ENCODE measurements at places on chromosomes 16 and 17.

DNA sequence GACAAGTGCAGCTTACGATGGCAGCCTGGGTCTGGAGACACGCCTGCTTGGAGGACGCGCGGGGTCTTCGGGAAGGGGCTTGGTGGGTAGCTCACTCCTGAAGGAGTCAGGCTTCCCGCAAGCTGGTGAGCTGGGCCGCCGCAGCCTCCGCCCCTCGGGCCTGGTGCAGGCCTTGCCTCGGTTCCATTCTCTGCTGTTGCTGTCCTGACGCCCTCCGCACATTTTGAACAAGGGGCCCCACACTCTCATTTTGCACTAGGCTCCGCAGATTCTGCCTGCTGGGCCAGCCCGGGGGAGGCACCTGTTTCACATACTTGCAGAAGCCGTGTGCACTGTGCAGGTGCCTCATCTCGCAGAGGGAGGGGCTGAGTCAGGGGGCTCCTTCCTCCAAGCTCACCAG, 31.9 kb upstream of the CBX4 start:
- DNase-seq, result no peak

GRCh38 chr16:12629271-12629670, 174.4 kb downstream of the CPPED1 start:
- DNase-seq, result no peak

DNA sequence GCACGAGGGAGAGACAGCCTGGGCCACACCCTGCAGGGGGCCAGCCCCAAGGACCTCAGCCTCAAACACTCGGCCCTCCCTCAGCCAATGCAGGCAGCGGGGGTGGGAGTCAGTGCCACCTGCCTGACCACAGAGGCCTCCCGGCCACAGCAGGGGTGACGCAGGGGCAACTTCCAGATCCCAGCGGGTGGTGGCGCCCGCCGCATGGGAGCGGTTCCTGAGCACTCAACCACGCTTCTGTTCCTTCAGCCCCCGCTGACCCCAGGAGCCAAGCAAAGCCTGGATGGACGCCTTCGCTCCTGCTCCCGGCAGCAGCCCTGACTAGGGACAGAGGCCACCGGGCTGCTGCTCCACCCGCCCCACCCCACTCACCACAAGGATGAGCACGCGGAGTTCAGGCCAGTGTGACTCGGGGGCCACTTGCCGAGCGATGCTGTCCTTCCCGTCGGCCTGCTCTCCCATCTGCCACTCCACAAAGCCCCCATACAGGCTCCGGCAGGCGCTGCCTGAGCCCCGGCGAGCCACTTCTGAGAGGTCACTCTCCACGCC, 5.0 kb upstream of the CYBA start:
- DNase-seq, result no peak

DNA sequence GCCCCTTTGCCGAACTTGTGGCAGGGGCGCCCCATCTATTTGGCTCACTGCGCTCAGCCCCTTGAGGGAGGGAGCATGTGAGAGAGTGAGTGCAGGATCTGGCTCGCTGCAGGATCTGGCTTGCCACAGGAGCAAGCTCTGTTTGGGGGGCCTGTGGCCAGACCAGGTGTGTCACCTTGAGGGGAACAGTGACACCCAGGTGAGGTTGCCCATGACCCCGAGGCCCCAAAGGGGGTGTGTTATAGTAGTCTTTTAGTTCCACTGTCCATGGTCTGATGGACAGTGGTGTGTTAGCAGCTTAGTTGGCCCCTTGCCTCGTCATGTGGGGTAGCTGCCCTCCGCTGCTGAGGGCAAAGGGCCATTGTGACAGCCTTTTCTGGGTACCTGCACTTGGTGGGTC, 41.6 kb downstream of the CCDC42 start:
- no peak for DNase-seq

DNA sequence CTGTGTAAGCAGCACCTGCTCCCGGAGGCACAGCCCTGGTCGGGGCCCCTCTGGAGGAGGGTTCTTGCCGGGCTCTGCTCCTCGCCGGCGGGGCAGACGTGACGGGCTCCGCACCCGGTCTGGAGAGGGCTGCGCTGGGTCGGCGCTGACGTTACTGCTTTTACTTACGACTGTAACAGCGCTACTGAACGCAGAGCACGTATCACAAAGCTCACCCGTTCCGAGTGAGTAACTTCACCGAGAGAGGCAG, 1.3 kb upstream of the RAB40C start:
- DNase-seq, result peak; percentile 32

DNA sequence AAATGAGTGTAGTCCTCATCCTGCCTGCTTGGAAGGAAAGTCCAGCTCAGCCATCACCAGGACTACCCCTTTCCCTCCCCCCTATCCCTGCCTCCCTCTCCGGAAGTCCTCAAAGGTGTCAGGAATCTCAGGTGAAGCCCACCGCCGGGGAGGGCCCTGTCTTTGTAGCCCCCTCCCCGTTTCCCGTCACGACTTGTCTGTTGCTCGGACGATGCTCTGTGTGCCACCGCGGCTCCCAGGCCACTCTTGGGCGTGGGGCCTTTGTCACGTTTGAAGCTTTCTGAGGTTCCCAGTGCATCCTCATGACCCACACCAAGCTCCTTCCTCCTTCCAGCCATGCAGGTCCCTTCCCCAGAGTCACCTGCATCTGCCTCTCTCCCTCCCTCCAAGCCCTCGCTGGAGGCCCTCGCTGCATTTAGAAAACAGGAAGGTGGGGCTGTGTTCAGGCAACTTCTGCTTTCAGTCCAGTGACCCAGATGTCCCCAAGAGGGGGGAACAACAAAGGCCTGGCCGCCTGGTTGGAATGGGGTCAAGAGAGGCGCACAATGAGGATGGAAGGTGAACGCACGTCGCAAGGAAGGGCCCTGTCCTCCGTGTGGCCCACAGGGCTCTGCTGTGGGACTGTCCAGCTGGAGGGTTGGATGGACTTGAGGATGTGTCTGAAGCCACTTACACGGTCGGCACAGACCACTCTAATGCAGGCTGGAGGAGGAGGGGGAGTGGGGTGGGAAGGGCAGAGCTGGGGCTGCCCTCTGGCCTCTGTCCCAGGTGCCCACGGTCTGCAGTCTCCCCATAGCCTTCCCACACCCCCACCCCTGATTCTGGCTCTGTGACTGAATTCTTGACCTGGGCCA, 59.9 kb downstream of the OR1D5 start:
- no peak for DNase-seq

DNA sequence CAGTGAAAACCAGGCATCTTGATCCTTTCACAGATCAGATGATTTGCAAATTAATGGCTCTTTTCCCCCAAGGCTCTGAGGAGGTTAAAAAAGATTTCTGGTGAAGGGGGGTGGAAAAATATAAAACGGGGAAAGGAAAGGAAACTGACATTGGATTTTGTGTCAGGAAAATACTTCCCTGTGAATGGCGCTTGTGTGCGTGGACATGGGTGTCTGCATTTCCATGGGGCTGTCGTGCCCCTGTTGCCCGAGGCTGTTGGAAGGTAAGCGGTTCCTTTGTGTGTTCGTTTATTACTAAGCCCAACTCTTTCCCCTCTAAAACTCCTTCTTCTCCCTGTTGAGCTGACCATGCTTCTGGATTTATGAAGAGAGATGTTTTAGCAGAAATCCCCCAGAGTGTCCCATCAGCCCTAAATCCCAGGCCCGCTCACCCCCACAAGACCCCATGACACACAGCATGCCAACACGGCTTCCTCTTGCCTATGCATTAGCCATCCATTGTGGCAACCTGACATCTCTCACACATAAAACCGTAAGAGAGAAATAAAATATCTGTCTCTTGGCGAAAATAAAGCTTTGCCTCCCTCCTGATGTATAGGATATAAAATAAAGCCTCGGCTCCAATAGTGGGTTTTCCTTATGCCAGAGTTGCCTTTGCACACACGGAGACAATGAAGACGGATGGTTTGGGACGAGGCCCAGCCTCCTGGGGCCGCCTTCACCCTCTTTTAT, 7.3 kb upstream of the LHX1 start:
- no peak for DNase-seq

DNA sequence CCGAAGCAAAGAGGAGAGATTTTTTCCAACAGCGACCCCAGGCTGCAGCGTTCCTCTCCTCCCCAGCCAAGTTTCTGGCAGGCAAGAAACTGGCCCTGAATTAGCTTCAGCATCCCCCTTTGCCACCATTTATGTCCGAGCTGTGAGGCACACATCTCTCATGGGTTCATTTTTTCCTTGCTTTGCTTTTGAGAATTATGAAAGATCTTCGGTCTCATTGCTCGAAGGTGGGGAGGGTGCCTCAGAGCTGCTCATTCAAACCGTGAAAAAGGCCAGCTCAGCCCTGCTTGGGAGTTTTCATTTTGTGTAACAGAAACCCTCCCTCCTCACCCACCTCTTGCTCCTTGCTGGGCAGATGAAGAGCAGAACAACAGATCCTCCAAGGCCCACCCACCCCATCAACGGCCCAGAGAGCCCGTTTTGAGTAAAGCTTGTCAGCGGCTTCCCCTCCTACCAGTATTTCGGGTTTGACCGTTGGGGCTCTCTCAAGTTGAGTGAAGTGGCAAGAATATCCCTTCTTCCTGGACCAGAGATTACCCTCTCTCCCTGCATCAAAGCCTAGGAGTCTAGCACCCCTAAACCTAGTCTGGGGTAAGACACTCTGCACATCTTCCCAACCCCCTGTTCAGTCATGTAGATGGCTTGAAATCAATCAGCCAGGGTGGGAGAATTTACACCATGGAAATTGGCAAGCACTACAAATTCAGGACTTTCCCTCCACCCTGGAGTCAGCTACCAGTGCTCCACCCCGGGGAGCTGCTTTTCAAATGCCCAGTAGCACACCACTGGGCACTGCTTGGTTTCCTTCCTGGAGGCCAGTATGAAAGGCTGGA, 1.8 kb downstream of the CCR7 start:
- DNase-seq, result no peak

- DNase-seq, result no peak
Observed at GRCh38 chr17:52136166-52136565, 22.3 kb downstream of the CA10 start.

DNA sequence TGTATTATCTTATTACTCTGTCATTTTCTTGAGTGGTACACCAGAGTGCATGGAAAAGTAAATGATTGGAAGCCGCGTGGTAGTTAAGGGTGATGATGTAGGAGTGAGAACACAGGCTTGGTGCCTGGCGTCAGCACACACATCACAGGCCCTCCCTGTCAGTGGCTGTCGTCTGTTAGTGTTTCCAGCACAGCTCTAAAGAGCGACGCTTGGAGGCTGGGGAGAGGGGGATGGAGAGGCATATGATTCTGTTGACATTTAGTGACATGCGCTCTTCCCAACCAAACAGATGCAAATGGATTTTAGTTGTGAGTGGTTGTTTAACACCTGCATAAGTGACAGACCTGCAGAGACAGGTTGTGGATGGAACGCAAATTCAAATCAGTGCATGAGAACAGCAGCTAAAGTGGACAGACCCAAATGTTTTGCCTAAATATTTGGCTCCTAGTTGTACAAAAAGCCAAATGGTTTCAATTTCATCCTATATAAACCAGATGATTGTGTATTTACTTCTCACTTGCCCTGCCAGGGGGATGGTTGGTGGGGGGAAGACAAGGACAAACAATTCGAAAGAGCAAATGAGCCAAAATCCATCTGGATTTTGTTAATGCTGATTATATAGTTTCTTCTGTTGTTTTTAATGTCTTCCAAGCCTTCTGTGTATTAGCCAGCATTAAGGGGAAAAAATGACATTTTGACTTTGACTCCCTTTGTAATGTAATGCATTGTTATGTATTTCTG, 222.3 kb downstream of the WWOX start:
- peak; percentile 61 for DNase-seq

DNA sequence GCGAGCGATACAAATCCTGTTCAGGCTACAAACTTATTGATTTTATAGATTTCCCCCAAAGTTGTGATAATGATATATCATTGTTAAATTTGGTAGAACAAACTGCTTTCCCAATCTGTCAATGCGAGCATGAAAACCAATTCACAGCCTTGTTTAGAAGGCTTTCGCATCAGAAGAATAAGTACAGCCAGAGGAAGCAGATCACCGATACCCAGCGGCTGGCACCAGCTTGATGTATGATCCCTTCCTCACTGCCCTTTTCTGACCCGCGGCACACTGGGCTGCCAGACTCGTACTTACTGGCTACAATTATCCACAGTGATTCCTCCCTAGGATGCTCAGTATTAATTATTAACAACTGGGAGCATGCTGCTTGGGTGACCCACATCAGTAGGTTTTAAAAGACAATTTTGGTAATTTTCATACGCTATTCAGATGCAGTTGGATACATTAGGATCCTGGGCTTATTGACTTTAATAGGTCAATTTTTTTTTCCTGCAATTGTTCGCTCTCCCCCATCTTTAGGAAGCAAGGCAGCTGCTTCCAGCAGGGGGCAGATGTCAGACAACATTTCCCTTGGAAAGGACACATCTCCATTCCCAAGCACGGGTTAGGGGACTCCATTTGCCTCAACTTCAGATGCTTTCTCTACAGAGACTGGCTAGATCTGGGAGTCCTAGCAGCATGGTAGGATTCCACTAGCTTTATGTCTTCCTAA, 582.7 kb upstream of the PSMD7 start:
- DNase-seq, result no peak

DNA sequence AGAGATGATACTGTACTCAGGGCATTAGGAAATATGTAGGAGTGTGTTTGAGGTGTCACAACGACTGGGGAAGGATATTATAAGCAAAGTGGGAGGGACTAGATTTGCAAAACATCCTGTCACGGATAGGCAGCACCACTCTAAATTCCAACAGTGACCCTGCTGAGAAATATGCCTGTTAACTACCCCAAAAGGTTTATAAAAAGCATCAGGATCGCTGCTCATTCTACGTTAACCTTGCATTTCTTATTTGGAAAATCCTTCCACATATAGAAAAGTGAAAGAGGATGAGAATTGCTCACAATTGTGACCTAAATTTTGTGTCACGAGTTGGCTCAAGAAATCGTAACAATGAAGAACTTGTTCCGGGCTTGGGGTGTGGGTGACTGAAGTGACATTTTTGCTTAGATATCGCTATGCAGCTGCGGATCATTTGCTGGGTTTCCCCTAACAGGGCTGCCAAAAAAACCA, 51.6 kb downstream of the N4BP1 start:
- no peak for DNase-seq

DNA sequence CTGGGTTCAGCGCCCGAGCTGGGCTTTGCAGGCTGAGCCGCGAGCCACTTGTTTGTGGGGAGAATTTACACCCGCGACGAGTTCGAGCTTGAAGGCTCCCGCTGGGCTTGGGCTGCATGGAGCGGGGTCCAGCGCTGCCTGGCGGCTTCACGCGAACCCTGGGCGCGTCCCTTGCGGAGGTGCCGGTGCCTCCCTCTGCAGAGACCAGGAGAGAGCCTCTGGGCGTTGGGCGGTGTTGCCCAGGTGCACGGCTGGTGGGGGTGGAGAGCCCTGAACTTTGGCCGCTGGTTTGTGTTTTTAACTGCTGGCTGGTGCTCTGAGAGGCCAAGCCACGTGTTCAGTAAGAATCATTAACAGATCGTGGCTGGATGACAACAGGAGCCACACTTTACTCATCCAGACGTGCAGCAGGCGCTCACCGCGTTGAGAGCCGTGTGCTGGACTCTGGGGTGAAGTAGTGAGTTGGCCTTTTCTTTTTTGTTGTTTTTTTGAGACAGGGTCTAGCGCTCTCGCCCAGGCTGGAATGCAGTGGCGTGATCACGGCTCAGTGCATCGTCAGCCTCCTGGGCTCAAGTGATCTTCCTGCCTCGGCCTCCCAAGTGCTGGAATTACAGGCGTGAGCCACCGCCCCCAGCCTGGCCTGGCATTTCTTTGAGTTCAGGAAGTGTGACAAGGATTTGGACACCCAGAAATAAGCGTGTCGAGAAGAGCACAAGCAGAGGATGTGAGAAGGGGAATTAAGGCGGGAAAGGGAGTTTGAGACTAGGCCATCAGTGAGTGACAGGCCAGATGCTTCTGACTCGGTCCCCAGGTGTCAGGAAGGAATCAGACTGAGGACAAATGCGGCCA, 827 bp downstream of the CDK10 start:
- peak; percentile 57 for DNase-seq

GRCh38 chr16:14109782-14110727, 38.9 kb downstream of the MRTFB start:
- DNase-seq, result no peak

GRCh38 chr17:21275047-21275578, 9.4 kb upstream of the MAP2K3 start:
- DNase-seq, result no peak
